B cell (primary cell): ENCODE measurements at places on chromosomes 4 and X. TPM values are rescaled to one million over a fixed set of nuclear protein-coding genes. Genes with fewer than 3 reads are reported as not detected.

DNA sequence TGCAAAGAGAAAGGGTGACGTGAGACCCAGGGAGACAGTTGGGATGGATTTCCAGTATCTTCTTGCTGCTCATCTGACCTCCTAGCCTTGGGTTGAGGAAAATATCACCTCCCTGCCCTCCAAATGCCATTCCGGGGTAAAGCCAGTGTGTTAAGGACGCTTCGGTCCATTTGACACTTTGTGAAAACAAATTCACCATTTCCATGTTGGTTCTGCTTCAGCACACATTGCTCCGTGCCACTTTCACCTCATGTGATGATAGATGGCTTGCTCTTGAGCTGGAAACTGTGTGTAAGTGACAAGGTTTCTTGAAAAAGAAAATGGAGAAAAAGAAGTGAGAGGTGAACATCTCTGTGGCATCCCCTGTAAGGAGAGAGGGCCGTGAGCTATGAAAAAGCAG lies 256.1 kb upstream of the PGRMC2 start:
- DNase-seq = no peak
- no peak overlapping the region for H3K4me3 ChIP-seq
- H3K4me1 ChIP-seq = no peaks in the 10 kb centered on the region
- H3K27ac ChIP-seq = no peak overlapping the region

Gene NLGN4X
- total RNA-seq = 0.34 TPM in 1 of 2 replicates, not detected in the other

GRCh38 chrX:1661048-1661921 lies 46.4 kb downstream of the ASMT start:
- peaks cover 16% of the 10 kb centered on the region for H3K36me3 ChIP-seq
- peak overlapping the region; percentile 86 for H3K27ac ChIP-seq
- no peaks in the 10 kb centered on the region for H3K27me3 ChIP-seq
- DNase-seq = peak; percentile 98

Gene SOWAHD
- total RNA-seq = 14.9 and 16.8 TPM in 2 replicates

GRCh38 chr4:11768251-11768972 lies 339.7 kb upstream of the HS3ST1 start:
- no peak overlapping the region for H3K4me3 ChIP-seq
- H3K4me1 ChIP-seq = no peaks in the 10 kb centered on the region
- no peaks in the 10 kb centered on the region for H3K36me3 ChIP-seq
- H3K27me3 ChIP-seq = no peaks in the 10 kb centered on the region
- no peak overlapping the region for H3K27ac ChIP-seq
- DNase-seq = no peak

GRCh38 chrX:275967-276580 lies 5.1 kb upstream of the PLCXD1 start:
- peaks cover 19% of the 10 kb centered on the region for H3K4me1 ChIP-seq
- no peaks in the 10 kb centered on the region for H3K36me3 ChIP-seq
- no peak overlapping the region for H3K27ac ChIP-seq
- peak; percentile 56 for DNase-seq
- peak overlapping the region; percentile 28 for H3K4me3 ChIP-seq

GRCh38 chr4:17550549-17550948 lies 26.4 kb upstream of the LAP3 start:
- peaks cover 3% of the 10 kb centered on the region for H3K27me3 ChIP-seq
- no peaks in the 10 kb centered on the region for H3K36me3 ChIP-seq
- no peak for DNase-seq
- H3K4me3 ChIP-seq = no peak overlapping the region
- no peaks in the 10 kb centered on the region for H3K4me1 ChIP-seq
